ENCODE measurements at places on chromosomes 11 and 22. TPM values are rescaled to one million over a fixed set of nuclear protein-coding genes. Genes with fewer than 3 reads are reported as not detected.

- no peak for ATAC-seq
These were observed 419.4 kb downstream of the DYNC2H1 start for GRCh38 chr11:103528596-103528995.

DNA sequence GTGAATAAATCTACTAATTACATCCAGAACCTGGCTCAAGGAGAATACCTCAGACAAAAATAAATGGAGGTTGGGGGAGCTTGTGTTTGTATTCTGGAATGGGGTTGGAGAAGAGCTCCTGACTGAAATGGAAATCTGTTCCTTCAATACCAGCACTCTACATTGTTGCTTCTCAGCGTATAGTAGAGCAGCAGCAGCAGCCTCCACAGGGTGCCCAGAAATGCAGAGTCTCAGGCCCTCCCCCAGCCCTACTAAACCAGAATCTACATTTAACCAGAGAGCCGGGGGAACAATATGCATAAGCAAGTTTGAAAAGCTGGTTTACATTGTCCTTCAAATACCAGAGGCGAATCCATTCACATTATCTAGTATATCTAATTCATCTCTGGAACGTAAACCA, 474.8 kb downstream of the NTM start:
- ATAC-seq = no peak

DNA sequence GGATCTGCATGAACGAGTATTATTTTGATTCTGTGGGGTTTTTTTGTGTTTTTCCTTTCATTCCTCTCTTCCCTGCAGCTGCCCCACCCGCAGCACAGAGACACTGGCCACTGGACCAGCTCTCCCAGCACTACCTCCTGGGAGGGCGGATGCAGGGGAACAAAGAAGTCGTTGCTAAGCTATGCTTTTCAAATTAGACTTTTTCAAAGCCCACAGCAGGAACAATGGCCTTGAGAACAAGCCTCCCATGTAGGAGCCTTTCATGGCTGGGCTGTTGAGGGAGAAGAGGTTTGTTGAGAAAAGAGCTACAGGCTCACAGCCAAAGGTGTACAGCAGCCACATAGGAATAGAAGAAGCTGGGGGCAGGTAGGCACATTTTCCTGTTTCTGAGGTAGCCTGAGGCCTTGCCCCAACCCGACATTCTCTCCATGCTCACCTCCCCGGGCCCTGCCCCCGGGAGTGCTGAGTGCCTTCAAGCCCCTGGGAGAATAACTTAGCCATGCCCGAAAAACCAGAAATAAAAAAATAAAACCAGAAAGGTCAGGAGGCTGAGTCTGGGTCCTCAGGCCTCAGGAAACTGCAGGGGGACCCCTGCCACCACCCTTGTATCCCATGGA, 20.5 kb upstream of the SYT12 start:
- ATAC-seq = no peak

Gene MIAT
- total RNA-seq = 166 TPM

DNA sequence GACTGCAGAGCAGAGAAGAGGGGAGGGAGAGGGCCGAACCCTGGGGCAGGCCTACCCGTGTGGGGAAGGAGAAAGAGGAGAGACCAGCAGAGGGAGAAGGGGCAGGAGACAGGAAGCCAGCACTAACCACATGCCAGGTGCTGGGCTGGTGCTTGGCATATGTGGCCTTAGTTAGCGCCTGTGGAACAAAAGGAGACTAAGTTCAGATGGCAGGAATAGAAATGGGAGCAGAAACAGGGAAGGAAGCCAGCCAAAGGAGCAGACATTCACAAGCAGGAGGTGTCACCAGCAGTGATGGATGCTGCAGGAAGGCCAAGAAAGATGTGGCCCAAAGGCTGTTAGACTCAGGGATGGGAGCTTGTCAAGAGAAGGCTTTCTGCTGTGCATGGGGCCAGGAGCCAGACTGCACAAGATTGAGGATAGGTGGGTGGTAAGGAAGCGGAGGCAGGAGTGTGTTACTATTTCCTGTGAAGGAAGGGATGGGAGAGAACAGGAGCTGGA, 26.7 kb downstream of the TREH start:
- ATAC-seq = no peak

Data from activated T-helper 17 cell treated with anti-CD3 and anti-CD28 coated beads, Interleukin-2, amount 50 U/mL, for 72 hours (primary cell).